Activated B cell treated with CpG ODN at 0.5 μM for 24 hours (primary cell): ENCODE measurements at places on chromosomes 5 and 9.

DNA sequence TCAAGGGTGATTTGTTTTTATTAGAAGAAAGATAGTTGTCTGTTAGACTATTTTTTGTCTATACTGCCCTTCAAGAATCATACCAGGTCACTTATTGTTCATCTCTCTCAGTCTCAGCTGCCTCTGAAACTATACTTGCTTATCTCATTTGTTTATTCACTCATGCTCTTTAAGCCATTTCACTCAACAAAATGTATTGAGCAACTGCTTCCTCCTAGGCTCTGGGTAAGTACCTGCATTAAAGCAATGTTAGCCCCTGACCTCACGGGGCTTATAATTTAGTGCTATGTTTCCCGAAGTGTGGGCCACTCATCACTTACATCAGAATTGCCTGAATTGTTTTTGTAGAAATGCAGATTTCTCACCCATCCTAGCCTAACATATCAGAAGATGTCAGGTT lies 100.9 kb downstream of the DPYSL3 start:
- no peak for DNase-seq

- no peak for DNase-seq
These were observed 176.7 kb downstream of the PRR16 start for GRCh38 chr5:120640778-120641177.

GRCh38 chr5:96157077-96157780 lies 195.6 kb upstream of the ELL2 start:
- no peak for DNase-seq

DNA sequence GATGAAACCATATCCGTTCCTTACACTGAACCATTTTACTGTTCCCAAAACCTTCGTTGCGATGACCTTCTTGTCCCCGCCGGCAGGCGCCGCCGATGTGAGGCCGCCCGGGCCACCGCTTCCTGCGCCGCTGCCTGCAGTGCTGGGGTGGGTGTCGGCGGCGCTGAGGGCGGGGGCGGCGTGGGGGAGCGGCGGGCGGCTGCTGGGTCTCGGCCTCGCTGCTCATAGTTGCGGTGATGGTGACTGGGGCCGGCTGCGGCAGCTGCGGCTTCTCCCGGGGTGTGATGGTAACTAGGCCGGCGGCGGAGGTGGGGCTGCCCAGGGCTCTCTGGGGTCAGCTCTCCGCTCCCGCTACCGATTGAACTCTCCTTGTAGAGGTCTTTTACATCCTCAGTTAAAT lies 14.1 kb upstream of the OR2S2 start:
- DNase-seq = no peak

DNA sequence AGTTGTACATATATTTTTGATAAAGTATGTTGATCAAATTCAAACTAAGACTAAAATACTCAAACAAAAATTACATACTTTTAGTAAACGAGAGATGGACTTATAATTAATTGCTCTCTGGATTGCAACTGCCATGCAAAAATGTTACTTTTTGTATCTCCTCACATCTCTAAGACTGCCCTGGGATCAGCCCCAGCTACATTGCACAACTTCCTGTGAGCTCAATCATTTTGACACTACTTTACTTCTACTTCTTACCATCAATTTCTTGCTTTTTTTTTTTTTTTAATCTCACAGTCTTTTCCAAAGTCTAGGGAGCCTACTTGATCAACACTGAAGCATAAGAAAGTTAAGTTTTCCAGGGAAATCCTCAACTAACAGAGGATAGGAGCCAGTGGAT lies 506.0 kb upstream of the CDH10 start:
- DNase-seq = no peak

DNA sequence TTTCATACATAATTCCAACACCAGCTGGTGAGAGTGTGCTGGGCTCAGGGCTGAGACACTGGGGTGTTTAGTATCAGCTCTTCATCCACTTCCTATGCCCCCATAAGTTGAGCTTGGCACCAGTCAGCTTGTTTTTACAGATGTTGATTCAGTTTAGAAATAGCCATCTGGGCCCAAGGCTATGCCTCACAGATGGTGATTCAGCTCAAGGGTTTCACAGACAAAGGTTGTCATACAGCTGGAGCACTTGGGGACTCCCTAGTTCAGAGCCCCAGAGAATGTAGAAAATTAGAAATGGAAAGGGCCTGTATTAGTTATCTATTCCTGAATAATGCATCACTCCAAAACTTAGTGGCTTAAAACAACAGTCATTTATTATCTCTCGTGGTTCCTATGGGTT lies 10.3 kb upstream of the CRHBP start:
- DNase-seq = no peak

- DNase-seq = no peak
These were observed 3.5 kb upstream of the EXOSC2 start for GRCh38 chr9:130689937-130690700.

GRCh38 chr9:130874783-130875182 lies 21.8 kb downstream of the QRFP start:
- no peak for DNase-seq

GRCh38 chr5:34674187-34674586 lies 18.1 kb downstream of the RAI14 start:
- no peak for DNase-seq

DNA sequence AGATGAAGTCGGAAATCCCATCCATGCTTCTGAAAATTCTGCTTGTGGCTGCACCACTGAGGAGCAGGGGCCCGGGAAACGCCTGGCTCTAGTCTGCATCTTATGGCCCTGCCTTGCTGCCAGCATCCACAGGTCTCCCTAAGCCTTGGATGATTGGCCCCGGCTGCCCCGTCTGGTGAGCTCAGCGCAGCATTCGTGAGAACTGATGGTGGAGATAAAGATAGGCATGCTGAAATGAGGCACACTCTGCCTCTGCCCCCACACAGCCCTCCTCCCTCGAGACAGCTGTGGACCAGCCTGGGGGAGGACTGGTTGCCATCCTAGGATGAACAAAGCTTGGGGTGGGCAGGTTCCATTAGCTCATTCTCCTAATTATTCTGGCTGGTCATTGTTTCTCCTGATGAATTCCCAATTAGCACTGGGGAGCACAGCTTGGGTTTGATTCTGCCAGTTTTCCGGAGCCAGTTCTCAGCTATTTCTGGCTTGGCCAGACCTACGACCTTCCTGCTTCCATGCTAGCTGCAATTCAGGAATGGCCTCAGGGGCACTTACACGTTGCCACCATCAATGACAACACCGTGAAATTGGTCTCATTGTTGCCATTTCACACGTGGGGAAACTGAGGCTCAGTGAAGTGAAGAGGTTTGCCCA lies 62.8 kb upstream of the CPEB4 start:
- DNase-seq = no peak

GRCh38 chr5:163362840-163363371 lies 74.5 kb upstream of the CCNG1 start:
- DNase-seq = no peak

- DNase-seq = no peak
These were observed 74.9 kb downstream of the PDE8B start for GRCh38 chr5:77285251-77285841.

DNA sequence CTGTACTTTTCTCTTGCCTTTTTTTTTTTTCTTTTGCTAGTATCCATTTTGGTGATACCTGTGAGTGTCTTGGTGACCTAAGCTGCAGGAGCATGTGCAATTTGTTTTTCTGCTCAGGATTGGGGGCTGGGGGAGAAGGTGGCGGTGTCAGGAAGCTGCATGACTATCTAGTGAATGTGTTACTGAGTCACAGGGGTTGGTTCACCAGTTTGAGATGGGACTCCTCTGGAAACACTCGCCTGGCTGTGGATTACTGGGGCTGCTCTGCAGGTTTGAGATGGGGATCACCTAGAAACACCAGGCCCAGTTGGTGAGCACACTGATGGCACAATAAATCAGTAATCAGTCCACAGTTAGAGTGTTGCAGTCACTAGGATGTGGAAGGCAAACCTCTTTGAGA lies 447.9 kb downstream of the SPATA31D1 start:
- DNase-seq = no peak

GRCh38 chr5:157554179-157555036 lies 21.2 kb downstream of the ADAM19 start:
- DNase-seq = no peak

DNA sequence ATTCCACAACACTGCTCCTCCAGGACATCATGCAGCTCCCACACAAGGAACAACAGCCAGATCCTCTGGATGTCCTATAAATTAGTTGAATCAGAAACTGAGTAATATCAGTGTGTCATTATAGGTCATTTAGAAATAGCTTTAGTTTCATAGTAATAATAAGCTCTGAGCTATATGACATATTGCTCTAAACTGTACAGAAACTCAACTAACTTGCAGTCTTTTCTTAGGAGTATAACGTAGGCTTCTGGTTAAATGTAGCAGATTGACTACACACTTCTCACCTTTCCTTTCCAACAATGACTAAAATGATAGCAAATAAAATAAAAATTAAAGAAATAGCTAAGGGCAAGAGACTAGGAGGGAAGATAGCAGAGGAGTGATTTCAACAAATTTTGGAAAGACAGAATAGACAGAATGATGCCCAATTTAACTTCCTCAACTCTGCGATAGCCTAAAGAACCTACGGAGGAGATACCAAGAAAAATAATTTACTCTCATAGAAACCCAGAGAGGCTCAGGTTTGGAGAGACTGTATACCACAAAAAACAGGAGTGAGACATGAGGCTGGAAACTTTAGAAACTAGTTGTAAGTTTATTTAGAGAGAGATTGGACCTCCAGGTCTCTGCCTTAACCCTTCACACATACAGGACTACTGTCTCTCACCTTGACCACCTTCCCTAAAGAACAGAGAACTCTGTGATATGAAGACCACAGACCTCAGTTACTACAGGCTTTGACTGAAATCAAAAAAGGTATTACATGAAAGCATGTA lies 193.7 kb downstream of the TSSK1B start:
- no peak for DNase-seq

DNA sequence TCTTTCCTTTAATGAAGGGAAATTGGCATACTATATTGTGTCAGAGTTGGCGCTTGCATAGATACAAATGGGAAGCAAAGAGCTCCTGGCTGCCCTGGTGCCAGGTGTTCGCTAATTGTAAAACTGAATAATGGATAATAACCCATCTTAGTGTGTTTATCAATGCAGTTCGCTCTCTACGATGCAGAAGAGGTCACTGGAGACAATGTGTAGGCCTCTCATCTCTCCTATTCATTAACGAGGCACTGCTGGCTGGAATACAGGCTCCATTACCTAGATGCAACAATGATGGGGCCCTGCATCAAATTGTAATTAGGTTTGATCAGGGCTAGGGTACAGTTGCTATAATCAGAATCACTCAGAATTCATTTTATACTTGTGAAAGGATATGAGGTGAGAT lies 171.0 kb downstream of the RMI1 start:
- no peak for DNase-seq

GRCh38 chr5:143016777-143017516 lies 246.8 kb downstream of the ARHGAP26 start:
- no peak for DNase-seq

DNA sequence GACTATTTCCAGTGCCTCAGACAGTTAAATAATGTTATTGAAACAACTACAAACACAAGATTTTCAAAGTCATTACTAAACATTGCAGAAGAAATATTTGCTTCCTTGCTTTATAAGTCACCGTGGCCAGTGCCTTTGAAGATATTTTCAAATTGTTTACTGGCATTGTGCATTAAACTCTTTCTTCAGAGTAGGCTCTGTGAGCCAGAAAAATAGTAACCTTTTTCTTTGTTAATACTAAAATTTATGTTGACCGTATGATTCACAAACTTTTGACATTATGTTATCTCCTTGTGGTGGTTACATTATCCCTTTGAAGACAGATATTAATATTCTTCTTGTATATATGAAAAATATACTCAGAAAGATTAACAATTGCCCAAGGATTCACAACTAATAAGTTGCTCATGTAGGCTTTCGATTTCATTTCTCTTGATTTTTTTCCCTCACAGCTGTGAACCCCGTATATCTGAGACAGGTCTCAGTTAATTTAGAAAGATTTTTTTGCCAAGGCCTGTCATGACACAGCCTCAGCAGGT lies 140.1 kb downstream of the NR3C1 start:
- no peak for DNase-seq

DNA sequence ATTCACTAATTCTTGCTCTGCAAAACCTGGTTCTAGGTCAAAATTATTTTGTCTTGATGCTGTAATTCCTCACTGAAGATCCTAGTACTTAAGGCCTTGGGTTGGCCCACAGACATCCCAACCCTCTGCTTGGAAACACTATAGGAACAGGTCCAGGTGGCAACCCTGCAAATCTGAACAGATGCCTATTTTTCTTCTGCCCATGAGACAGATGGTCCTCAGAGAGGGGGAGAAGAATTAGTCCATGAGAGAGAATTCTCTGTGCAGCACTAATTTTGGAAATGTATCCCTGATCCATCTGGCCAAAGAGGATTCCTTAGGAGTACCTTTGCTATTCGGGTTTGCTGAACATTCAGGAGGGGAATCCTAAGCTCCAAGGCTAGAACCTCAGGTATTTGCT lies 156.3 kb downstream of the ELAVL2 start:
- DNase-seq = no peak

DNA sequence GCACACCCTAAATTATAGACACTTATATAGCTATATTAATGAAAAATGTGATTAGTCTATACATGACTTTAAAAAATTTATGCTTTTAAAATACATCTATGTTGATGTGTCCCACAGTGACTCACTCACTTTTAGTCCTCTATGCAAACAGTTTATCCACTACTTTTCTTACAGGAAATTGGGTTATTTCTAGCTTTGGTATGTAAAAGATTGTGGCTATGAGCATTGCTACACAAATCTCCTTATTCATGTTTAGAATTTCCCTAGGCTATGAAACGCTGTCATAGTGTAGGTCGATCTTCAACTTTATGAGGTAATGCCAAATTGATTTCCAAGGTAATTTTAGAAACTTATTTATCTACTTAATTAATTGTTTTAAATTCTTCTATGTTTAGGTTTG lies 687.4 kb downstream of the PRR16 start:
- no peak for DNase-seq

DNA sequence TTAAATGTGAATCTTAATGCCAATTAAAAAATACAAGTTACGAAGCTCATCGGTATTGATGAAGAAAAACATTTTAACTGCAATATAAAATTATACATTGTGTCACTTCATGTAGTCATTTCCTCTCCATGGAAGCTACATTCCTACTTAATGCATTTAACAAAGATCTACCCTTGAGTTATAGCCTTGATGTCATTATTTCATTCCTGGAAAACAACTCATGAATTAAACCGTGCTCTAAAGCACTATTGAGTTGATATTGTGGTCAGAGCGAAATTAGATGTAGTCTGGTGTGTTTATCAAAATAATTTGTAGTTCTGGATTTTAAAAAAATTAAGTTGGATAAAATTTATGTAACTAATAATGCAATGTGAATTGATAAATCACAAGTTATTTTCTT lies 11.1 kb downstream of the C5orf47 start:
- no peak for DNase-seq

GRCh38 chr9:95496687-95497086 lies 20.1 kb downstream of the PTCH1 start:
- no peak for DNase-seq

- DNase-seq = no peak
These were observed 179.2 kb downstream of the HSD17B3 start for GRCh38 chr9:96122751-96123150.

- DNase-seq = no peak
These were observed 184.6 kb downstream of the KDM4C start for GRCh38 chr9:6942406-6942805.
